ENCODE measurements at places on chromosomes 5 and 9.

GRCh38 chr5:173327084-173327947 lies 898 bp downstream of the STC2 start:
- H3K27ac ChIP-seq = no peak overlapping the region
- H3K36me3 ChIP-seq = peaks cover 4% of the 10 kb centered on the region
- H3K27me3 ChIP-seq = peaks cover 79% of the 10 kb centered on the region
- H3K4me3 ChIP-seq = peak overlapping the region; percentile 12

- H3K27me3 ChIP-seq = no peaks in the 10 kb centered on the region
- no peaks in the 10 kb centered on the region for H3K4me1 ChIP-seq
- no peak for DNase-seq
Measured at GRCh38 chr9:25207402-25208195, 470.6 kb downstream of the TUSC1 start.

GRCh38 chr5:151204051-151204450 lies 19.8 kb downstream of the CCDC69 start:
- peaks cover 28% of the 10 kb centered on the region for H3K4me1 ChIP-seq
- DNase-seq = no peak
- H3K4me3 ChIP-seq = no peak overlapping the region
- no peaks in the 10 kb centered on the region for H3K27me3 ChIP-seq
- H3K27ac ChIP-seq = no peak overlapping the region

DNA sequence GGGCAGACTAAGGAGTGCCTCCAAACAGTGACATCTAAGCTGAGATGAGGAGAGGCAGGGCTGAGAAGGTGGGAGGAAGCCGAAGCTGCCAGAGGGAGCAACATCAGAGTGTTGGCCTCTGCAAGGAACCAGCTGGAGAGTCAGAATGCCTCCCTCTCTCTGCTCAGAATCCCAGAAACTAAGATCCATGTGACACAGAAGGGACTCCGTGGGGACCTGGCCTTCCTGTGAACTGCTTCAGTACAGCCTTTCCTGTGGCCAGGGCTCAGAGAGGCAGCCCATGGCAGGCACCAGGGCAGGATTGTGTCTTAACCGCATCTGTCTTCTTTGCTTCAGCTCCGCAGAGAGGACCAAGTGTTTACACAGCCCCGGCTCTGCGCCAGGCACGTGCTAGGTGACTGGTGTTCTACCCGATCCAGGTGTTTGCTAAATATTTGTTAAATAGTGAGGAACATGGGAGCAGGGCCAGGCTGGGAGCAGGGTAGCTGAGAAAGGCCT lies 33.5 kb downstream of the KCNMB1 start:
- no peak overlapping the region for H3K27ac ChIP-seq
- peaks cover 3% of the 10 kb centered on the region for H3K36me3 ChIP-seq
- H3K4me3 ChIP-seq = no peak overlapping the region

- H3K4me1 ChIP-seq = no peaks in the 10 kb centered on the region
- no peaks in the 10 kb centered on the region for H3K36me3 ChIP-seq
- no peak overlapping the region for H3K27ac ChIP-seq
- H3K27me3 ChIP-seq = peaks cover 21% of the 10 kb centered on the region
- no peak overlapping the region for H3K4me3 ChIP-seq
- DNase-seq = no peak
Measured at GRCh38 chr9:86126998-86127972, 27.9 kb upstream of the GOLM1 start.

DNA sequence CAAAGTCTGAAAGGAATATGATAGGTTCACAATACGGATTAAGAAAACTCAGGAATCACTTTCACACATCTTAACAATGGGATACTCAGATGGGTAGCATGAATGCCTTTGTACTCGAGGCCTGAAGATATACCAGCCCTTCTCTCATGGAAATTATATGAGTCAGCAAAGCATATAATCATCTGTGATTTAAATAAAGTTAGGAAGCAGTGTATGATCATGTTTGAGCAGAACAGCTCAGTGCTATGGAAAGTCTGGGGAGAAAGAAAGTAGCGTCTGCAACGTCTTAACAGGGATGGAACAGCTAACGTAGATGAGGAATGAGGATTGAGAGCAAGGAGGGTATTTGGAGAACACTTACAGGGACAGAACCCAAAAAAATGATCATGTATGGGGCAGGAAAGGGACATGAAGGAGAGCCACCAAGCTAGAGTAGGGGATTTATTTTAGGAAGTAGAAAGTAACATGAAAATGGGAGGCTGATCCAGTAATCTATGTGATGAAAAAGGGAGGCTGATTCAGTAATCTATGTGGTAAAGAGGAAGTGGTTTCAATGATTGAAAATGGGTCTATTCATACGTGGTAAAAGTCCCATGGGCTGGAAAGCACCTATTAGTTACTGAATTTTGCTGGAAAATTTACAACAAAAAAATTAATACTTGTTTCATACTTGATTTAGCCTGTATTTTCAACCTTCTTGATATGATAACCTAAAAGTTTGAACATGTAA lies 85.9 kb downstream of the GNA14 start:
- no peak overlapping the region for H3K27ac ChIP-seq
- no peak overlapping the region for H3K4me3 ChIP-seq
- no peaks in the 10 kb centered on the region for H3K36me3 ChIP-seq

GRCh38 chr5:119420169-119420568 lies 32.1 kb upstream of the HSD17B4 start:
- H3K4me3 ChIP-seq = no peak overlapping the region
- no peak for DNase-seq
- peak overlapping the region; percentile 67 for H3K27ac ChIP-seq
- H3K36me3 ChIP-seq = peaks cover 4% of the 10 kb centered on the region
- H3K4me1 ChIP-seq = peaks cover 8% of the 10 kb centered on the region
- peaks cover 33% of the 10 kb centered on the region for H3K27me3 ChIP-seq

GRCh38 chr5:53030893-53031292 lies 41.7 kb downstream of the ITGA2 start:
- peaks cover 13% of the 10 kb centered on the region for H3K4me1 ChIP-seq
- H3K27ac ChIP-seq = peak overlapping the region; percentile 82
- peaks cover 2% of the 10 kb centered on the region for H3K36me3 ChIP-seq
- DNase-seq = no peak
- no peak overlapping the region for H3K4me3 ChIP-seq

DNA sequence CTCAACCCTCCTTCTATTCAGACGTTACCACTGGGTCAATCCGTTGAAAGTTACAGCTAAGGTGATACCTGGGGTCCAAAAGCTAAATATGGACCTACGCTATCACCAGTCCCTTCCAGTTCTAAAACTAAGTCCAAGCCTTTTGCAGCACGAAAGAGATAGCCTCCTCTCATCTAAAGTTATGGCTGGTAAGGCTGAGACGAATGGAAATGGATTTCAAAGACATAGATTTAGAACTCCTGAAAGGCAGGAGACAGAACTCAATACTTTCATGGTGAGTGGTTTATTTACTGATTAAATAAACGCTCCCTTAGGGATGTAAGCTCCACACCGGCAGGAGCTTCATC lies 751 bp upstream of the RIC1 start:
- peaks cover 43% of the 10 kb centered on the region for H3K4me1 ChIP-seq
- H3K27ac ChIP-seq = peak overlapping the region; percentile 96
